ENCODE measurements at places on chromosomes 16 and 17.

GRCh38 chr17:64020056-64020766 is at the start of gene ICAM2:
TSS of gene ICAM2 (minus strand) at chr17:64020633. CDS start at chr17:64006691, 13,942 bp downstream.
- DNase-seq, result peak; percentile 69
- no peaks in the 10 kb centered on the region for H3K27me3 ChIP-seq
- H3K36me3 ChIP-seq, result peaks cover 11% of the 10 kb centered on the region
- H3K4me3 ChIP-seq, result peak within 1 kb of the TSS; percentile 97
- H3K4me1 ChIP-seq, result peaks cover 81% of the 10 kb centered on the region

- no peaks in the 10 kb centered on the region for H3K27me3 ChIP-seq
- H3K36me3 ChIP-seq, result no peaks in the 10 kb centered on the region
- peak; percentile 36 for DNase-seq
- peaks cover 11% of the 10 kb centered on the region for H3K4me1 ChIP-seq
- no peak within 1 kb of the TSS for H3K4me3 ChIP-seq
Observed at GRCh38 chr17:63881935-63882601, at the start of gene GH2. TSS of gene GH2 (minus strand) at chr17:63881944. CDS start at chr17:63881801, 143 bp downstream.

DNA sequence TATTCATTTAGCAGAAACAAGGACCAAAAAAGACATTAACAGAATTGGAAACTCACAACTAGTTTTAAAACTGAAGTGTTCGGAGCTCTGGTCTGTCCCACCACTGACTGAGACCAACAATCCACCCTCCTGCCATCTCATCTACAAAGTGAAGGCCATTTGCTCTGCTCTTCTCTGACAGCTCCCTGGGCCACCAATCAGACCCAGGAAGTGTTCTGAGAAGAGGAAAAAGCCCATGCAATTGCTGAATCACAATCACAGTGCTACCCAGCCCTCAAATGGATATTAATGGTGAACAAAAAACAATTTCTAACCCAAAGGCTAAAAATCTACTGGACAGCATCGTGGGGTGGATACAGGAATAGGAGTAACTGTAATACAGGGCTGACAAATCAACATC is 2.1 kb downstream of the RPL23 start:
- no peaks in the 10 kb centered on the region for H3K27me3 ChIP-seq
- peak overlapping the region; percentile 100 for H3K27ac ChIP-seq
- peak overlapping the region; percentile 99 for H3K4me3 ChIP-seq
- peaks cover 70% of the 10 kb centered on the region for H3K36me3 ChIP-seq
- H3K4me1 ChIP-seq, result peaks cover 43% of the 10 kb centered on the region

DNA sequence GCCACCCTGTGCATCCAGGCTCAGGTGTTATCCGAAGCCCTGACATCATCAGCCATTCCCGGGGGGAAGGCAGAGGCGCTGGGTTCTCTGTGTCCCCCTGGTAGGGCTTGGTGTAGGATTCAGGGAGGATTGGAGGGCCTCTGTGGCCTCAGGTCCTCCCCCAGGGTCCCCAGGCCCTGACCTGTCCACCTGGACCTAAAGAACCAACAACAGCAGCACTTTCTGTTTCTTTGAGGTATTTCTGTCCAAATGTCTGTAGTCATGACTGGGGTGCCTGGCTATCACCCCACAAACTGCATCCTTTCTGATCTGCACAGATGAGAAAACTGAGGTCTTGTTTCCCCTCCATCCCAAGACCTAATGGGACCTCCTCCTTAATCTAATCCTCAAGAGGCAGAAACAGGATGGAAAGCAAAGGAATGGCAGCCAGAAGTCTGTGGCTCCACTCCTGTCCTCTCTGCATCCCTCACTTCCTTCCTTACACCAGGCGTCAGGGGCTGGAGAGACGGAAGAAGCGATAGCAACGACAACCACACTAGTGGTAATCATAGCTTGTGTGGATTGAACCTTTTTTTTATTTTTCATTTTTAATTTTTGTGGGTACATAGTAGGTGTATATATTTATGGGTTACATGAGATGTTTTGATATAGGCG is 11.8 kb downstream of the NLRC5 start:
- no peaks in the 10 kb centered on the region for H3K27me3 ChIP-seq
- peaks cover 38% of the 10 kb centered on the region for H3K36me3 ChIP-seq
- H3K27ac ChIP-seq, result peak overlapping the region; percentile 90
- DNase-seq, result peak; percentile 10

DNA sequence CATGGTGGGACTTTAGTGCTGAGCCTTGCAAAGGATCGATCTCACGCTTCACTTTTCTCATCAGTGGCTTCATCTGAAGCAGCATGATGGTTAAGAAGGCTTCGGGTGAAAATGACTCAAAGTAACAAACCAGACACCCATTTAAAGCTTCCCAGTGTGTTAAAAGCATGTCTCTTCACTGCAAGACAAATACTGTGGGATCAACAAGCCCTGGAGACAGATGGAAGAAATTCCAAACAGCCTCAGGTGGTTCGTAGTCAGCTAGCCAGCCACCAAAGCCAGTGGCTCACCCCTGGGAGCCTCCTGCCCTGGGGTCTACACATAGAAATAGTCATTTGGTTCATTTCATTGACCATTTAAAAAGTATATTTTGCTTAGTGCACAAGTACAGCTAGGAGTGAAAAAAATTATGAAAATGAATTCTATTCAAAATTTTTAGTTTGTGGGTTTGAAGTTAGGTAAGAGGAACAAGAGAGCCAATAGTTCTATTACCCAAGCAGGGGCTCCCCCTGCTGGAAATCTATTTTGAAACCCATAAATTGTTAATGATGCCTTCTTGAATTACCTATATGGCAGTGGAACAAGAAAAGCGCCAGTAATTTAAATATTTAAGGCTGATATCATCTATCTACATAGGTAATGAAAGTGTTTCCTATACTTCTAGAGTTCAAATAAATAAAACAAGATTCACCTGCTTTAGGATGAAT is 51.6 kb downstream of the PMP22 start:
- no peak overlapping the region for H3K4me3 ChIP-seq
- H3K4me1 ChIP-seq, result no peaks in the 10 kb centered on the region
- no peak overlapping the region for H3K27ac ChIP-seq
- H3K27me3 ChIP-seq, result peaks cover 1% of the 10 kb centered on the region
- no peak for DNase-seq

DNA sequence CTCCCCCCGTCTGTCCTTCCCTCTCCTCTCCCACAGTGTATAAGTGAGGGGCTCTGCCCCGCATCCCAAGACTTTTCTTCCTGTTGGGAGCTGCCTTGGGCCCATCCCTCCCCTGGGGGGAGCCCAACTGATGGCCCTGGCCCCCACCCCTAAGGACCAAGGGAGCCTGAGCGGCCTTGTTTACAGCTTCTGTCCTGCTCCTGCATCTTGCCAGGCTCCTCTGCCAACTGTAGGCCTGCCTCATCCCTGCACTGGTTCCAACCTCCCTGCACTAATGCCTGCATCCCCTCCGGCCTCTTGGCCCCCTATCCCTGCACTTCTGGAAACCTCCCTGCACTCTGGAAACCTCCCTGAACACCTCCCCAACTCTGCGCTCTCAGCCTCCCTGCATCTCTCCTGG is 1.4 kb upstream of the PAGR1 start:
- H3K36me3 ChIP-seq, result peaks cover 31% of the 10 kb centered on the region
- peak overlapping the region; percentile 66 for H3K4me3 ChIP-seq
- H3K27ac ChIP-seq, result no peak overlapping the region
- no peak for DNase-seq

GRCh38 chr17:62778990-62779681 is 29.0 kb downstream of the MARCHF10 start:
- DNase-seq, result no peak
- no peak overlapping the region for H3K4me3 ChIP-seq
- H3K27ac ChIP-seq, result no peak overlapping the region
- no peaks in the 10 kb centered on the region for H3K36me3 ChIP-seq
- H3K4me1 ChIP-seq, result no peaks in the 10 kb centered on the region
- peaks cover 10% of the 10 kb centered on the region for H3K27me3 ChIP-seq

DNA sequence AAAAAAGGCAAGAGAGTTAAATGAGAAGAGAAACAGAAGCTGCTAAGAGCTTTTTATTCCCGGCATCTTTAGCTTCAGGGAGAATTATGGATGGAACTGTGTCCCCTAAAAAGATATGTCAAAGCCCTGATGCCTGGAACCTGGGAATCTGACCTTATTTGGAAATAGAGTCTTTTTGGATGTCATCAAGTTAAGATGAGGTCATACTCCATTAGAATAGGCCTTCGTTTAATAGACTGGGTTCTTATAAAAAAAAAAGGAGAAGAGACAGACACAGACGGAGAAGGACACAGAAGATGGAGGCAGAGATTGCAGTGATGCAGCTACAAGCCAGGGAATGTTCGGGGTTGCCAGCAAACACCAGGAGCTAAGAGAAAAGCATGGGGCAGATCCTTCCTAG is 24.6 kb downstream of the CACNG4 start:
- no peak overlapping the region for H3K27ac ChIP-seq
- no peak overlapping the region for H3K4me3 ChIP-seq
- no peaks in the 10 kb centered on the region for H3K4me1 ChIP-seq
- no peak for DNase-seq

- no peak for DNase-seq
- H3K27ac ChIP-seq, result no peak overlapping the region
- no peaks in the 10 kb centered on the region for H3K4me1 ChIP-seq
Observed at GRCh38 chr16:24700549-24701392, 28.7 kb upstream of the TNRC6A start.

GRCh38 chr17:78407387-78408000 is 29.0 kb downstream of the PGS1 start:
- no peak overlapping the region for H3K4me3 ChIP-seq
- peaks cover 73% of the 10 kb centered on the region for H3K36me3 ChIP-seq
- H3K27me3 ChIP-seq, result no peaks in the 10 kb centered on the region
- no peak overlapping the region for H3K27ac ChIP-seq

- H3K27me3 ChIP-seq, result peaks cover 23% of the 10 kb centered on the region
- peak within 1 kb of the TSS; percentile 84 for H3K4me3 ChIP-seq
- peak; percentile 47 for DNase-seq
- H3K27ac ChIP-seq, result peak within 1 kb of the TSS; percentile 36
- peaks cover 3% of the 10 kb centered on the region for H3K36me3 ChIP-seq
Observed at GRCh38 chr16:58025351-58026138, at the start of gene MMP15. TSS of gene MMP15 (plus strand) at chr16:58025754. CDS start at chr16:58026351, 597 bp downstream.

- no peak overlapping the region for H3K27ac ChIP-seq
- no peaks in the 10 kb centered on the region for H3K36me3 ChIP-seq
- H3K27me3 ChIP-seq, result peaks cover 11% of the 10 kb centered on the region
- H3K4me1 ChIP-seq, result peaks cover 10% of the 10 kb centered on the region
- no peak overlapping the region for H3K4me3 ChIP-seq
Observed at GRCh38 chr17:44279666-44280391, 11.9 kb upstream of the SLC4A1 start.

- H3K27me3 ChIP-seq, result peaks cover 41% of the 10 kb centered on the region
- no peak within 1 kb of the TSS for H3K27ac ChIP-seq
- H3K36me3 ChIP-seq, result no peaks in the 10 kb centered on the region
- H3K4me3 ChIP-seq, result peak within 1 kb of the TSS; percentile 80
Observed at GRCh38 chr17:15944759-15945526, at the start of gene ADORA2B. TSS of gene ADORA2B (plus strand) at chr17:15945130. CDS start at chr17:15945249, 119 bp downstream.

GRCh38 chr17:57422574-57423164 is 166.3 kb downstream of the MSI2 start:
- H3K36me3 ChIP-seq, result peaks cover 7% of the 10 kb centered on the region
- peak overlapping the region; percentile 35 for H3K4me3 ChIP-seq
- peaks cover 46% of the 10 kb centered on the region for H3K4me1 ChIP-seq
- no peak for DNase-seq
- H3K27ac ChIP-seq, result peak overlapping the region; percentile 50

All from activated B cell treated with CpG ODN at 0.5 μM for 24 hours (primary cell).